ENCODE measurements at places on chromosomes 1 and 21.

- DNase-seq, result no peak
These were observed 15.1 kb downstream of the FALEC start for GRCh38 chr1:150530491-150531159.

- peak; percentile 36 for DNase-seq
These were observed 20.4 kb upstream of the SCAF4 start for GRCh38 chr21:31752352-31752751.

- DNase-seq, result no peak
These were observed 147.7 kb downstream of the CHD1L start for GRCh38 chr1:147390185-147390542.

DNA sequence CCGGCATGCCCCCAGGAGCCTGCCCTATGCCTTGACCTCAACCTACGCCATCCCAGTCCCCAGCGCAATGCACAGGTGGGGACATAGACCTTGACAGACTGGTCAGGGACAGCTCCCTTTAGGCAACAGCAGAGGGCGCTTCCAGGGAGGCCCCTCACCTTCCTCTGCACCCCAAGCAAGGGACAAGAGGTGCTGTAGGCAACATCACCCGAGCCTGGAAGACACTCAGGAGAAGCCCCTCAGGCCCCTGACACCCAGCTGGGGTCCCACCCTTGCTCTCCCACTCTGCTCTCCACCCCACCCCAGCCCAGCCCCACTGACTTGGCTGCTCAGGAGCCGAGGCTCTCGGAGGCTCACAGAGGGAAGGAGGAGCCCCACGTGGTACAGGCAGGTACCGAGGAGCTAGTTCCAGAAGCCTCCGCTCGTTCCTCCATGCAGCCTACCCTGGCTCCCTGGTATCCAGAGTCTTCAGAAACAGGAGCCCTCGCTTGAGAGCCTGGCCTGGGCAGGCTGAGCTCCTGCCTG lies 2.4 kb upstream of the WNT3A start:
- DNase-seq, result peak; percentile 31

GRCh38 chr1:109985247-109986053 lies 885 bp downstream of the AHCYL1 start:
- DNase-seq, result peak; percentile 16

GRCh38 chr1:42753070-42753469 lies 13.0 kb upstream of the CLDN19 start:
- no peak for DNase-seq

DNA sequence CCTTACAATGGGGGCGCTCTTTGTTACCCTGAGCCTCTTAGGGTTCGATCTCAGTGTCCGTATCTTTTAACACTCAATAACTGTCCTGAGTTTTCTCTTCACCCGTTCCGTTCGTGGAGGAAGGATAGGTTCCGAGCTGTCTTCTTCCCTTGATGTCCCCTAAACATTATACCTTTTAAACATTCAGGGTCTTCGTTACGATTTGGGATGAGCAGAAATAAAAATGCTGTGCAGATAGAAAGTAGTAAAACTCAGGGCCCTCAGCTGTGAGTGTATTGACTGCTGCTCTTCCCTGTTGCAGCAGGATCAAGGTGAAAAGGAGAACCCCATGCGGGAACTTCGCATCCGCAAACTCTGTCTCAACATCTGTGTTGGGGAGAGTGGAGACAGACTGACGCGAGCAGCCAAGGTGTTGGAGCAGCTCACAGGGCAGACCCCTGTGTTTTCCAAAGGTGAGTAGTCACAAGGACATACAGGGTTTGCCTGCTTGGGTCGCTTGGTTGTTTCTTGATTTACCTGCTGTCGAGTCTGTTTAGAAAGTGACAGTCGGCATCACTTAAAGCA lies 784 bp downstream of the RPL11 start:
- DNase-seq, result no peak

DNA sequence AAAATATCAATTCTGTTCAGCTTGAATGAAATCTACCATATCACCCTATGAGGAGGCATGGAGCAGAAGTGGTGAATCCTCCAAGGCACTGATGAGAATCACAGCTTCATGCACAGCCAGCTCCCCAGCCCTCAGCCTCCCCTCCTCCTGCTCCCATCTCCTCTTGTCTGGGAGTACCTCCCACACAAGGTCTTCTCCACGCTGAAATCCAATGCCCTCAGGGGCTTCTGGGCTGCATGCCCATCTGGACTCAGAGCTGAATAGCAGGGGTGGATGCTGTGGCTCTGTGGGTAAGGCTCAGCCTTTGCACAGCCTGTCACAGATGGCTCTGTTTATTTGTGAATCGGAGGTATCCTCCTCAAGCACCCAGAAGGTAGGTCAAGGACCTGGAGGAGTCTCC lies 48.6 kb downstream of the KCNC4 start:
- DNase-seq, result no peak

GRCh38 chr1:111497592-111497991 lies 5.8 kb downstream of the ADORA3 start:
- no peak for DNase-seq

GRCh38 chr1:85936057-85936456 lies 220.5 kb downstream of the COL24A1 start:
- DNase-seq, result no peak

DNA sequence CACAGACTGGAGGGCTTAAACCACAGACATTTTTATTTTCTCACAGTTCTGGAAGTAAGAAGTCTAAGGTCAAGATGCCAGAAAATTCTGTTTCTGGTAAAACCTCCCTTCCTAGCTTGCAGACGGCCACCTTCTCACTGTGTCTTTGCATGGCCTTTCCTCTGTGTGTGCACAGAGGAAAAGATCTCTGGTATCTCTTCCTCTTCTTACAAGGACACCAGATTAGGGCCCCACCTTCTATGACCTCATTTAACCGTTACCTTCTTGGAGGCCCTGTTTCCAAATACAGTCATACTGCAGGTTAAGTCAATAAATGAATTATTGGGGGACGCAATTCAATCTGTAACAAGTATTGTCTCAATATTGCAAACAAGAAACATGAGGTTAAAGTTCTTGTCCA lies 63.0 kb upstream of the PRDX6 start:
- DNase-seq, result no peak

DNA sequence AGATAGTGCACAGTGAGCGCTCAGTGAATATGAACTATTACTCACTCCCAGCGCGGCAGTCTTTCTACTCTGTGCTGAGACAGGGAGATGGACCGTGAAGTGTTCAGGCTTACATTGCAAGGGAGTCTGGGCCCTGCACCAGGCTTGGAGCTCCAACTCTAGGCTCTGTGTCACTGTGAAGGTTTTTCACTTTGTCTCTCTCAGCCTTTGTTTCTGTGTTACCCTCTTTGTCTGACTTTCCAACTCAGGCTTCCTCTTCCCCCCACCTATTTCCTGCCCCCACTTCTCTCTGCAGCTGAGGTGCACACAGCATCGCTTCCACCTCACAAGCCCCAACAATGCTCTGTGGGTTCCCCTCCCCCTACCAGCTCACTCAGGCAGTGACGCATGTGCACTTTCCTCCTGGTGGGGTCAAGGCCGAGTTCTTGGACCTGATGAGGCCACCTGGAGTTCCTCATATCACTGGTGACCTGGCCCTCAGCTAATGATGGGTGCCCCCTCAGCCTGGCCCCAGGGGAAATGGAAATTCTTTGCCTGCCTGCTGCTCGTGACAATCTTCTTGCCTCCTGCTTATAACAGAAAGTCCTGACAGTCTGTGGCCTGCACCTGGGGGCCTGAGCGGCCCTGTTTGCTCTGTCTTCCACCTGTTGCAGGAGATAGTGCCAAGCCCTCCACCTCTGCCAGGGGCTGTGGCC lies 1.1 kb upstream of the LCK start:
- DNase-seq, result peak; percentile 37

GRCh38 chr1:229454056-229454455 lies 20.2 kb upstream of the ACTA1 start:
- DNase-seq, result no peak

DNA sequence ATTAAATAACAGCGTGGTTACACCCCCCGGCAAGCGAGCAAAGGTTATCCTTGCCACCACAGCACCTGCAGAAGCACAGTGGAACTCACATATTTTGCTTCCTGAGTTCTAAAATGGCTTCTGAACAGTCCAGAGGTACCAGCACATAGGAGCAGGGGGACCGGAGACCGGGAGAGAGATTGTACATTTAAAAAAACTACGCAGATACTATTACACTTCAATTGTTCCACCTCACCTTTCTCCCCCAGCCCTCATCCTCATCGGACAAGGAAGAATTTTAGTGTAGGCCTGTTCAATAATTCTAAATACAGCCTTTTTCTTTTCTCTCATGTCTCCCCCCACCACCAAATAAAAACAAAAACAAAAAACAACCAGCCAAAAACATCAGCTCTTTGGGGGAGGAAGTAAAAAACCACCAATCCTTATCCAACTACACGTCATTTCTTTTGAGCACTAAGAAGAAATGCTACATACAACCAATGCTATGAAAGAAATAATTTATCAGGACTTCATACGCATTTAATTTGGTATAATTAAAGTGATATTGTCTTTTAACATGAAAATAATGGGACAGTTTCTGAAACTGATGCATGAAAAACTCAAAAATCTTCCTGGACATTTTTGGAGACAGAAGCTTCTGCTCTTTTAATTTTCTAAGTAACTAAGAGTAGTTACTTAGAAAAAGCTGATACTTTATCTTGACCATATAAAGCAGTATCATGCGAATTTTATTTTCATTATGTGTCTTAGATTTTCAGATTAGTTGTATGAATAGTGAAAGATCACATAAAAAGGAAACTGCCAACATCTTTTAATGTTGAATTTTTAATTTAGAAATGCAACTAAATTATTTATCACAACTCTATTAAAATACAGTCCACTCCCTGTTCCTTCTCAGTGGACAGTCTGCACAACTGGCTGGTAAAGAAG lies 9.1 kb downstream of the CDKN2C start:
- peak; percentile 46 for DNase-seq

DNA sequence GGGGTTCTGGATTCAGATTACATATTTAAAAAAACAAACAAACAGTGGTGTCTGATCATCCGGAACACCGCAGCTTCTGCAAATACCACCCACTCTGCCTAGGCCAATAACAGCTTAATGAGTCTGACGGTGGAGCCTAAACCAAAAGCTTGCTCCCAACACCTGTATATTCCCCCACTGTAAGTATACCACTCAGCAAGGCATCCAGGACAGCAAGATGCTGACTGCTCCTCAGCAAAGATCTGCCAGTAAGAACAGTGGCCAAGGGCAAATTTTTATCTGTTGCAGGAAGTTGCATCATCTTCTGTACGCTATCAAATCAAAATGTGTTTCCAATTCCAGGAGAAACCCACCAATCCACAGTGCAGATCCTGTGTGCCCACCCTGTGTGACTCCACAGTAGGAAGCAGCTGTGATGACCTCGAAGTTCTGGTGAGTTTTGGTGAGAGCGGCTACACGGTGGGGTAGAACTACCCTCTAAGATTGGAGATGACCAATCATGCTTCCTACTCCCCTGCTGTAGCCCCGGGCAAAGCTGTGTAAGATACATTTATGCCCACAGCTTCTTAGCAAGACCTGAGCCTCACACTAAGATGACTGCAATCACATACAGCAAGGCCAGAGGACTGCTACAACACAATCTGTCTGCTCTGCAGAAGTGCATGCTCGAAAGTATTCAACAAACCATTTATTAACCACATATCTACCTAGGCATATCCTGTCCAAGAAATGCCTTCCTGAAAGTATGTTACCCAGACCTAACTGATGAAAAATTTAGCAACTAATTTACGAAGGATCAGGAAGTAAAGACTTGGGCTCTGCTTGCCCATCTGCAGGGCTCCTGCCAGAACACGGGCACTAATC lies 30.5 kb downstream of the SIPA1L2 start:
- DNase-seq, result no peak

DNA sequence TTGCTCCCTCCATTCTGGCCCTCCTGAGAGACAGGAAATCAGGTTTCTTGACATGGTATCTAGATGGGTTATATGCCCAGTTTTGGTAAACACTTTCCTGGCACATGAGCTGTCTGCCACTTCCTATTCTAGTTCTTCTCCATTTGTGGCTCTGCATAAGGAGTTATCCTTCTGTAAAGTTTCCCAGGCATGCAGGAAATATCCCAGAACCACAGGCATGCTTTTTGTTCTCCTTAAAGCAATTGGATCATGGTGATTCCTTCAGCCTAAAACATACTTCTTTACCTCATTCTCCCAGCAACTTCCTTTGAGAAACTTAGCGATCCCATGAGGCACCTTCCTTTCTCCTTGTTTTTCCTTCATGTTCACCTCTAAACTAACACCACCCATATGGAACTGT lies 199.8 kb downstream of the CRB1 start:
- DNase-seq, result no peak

- no peak for DNase-seq
These were observed 107.4 kb downstream of the SLC45A1 start for GRCh38 chr1:8425150-8425780.

GRCh38 chr1:94560333-94560732 lies 18.8 kb upstream of the F3 start:
- no peak for DNase-seq

GRCh38 chr1:30657131-30658013 lies 66.0 kb downstream of the MATN1 start:
- DNase-seq, result no peak

DNA sequence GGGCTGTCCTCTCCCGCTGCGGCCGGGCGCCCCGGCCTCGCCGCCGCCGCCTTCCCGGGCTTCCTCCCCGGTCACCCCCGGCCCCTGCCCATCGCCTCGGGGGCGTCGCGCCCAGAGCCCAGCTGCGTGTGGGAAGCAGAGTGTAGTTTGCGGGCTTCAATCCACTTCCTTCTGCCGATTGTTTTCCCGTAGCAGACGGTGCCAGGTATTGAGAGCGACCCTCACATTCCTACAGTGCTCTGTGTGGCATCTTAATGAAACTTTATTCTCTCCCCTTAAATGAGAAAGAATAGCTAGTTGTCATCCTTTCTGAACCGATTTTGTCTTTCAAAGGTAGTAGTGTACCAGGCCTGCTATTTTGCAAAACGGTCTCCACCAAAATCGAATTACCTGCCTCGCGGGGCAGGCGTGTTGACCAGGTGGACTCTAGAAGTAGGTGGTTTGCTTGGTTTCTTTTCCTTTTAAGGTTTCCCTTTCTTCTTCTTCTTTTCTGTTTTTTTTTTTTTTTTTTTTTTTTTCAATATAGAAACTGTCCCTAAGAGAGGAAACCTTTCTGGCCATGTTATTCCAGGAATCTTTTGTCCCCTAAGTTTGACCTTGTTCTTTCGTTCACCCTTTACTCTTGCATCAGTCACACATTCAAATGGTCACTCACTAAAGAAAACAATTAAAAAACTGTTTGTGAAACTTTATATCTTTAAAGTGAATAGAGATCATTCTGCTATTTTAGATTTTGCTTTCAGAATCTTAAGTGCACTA lies 881 bp downstream of the USP25 start:
- peak; percentile 14 for DNase-seq
